ENCODE measurements at places on chromosomes 6 and 20.

DNA sequence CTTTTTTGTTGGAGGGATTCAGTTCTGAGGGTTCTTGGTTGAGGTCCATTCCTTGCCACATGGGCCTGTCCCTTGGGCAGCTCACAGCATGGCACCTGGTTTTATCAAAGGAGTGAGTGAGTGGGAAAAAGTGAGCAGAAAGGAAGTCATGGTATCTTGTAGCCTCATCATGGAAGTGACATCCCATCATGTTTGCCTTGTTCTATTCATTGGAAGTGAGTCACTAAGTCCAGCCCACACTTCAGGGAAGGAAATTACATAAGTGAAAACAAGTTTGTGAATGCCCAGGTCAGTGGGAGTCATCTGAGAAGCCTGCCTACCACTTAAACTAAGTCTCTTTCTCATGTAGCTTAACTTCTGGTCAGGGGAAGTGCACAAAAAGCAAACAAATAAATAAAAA lies 32.8 kb upstream of the ZNFX1 start:
- H3K27me3 ChIP-seq = peaks cover 10% of the 10 kb centered on the region
- H3K27ac ChIP-seq = no peak overlapping the region
- no peaks in the 10 kb centered on the region for H3K36me3 ChIP-seq
- H3K4me3 ChIP-seq = no peak overlapping the region

- peaks cover 60% of the 10 kb centered on the region for H3K4me1 ChIP-seq
- no peaks in the 10 kb centered on the region for H3K36me3 ChIP-seq
- H3K27ac ChIP-seq = no peak overlapping the region
- peak overlapping the region; percentile 95 for H3K4me3 ChIP-seq
Measured at GRCh38 chr6:10412461-10413261, 2.2 kb downstream of the TFAP2A start.

GRCh38 chr20:44736170-44737021 lies 9.3 kb upstream of the KCNK15 start:
- H3K4me3 ChIP-seq = no peak overlapping the region
- H3K4me1 ChIP-seq = peaks cover 7% of the 10 kb centered on the region
- no peak for DNase-seq
- peaks cover 6% of the 10 kb centered on the region for H3K27me3 ChIP-seq

DNA sequence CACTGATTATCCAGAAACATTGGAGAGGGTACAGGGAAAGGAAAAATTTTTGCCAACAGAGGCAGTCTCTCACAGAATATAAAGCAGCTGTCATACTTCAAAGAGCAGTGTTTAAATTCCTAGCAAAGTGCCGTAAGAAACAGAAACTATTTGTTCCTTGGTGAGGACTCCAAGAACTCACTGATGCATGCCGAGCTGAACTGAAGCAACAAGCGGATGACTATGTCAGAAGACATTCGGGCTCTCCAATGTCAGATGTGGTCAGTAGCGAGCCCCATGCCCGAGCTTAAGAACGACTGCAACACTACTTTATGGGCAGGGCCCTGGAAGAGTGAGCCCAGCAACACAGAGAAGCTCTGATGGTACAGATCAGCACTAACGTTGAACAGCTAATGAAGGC lies 54.7 kb downstream of the OR2B6 start:
- no peak overlapping the region for H3K27ac ChIP-seq
- no peak overlapping the region for H3K4me3 ChIP-seq
- no peak for DNase-seq
- H3K36me3 ChIP-seq = no peaks in the 10 kb centered on the region

- H3K27me3 ChIP-seq = peaks cover 21% of the 10 kb centered on the region
- H3K36me3 ChIP-seq = no peaks in the 10 kb centered on the region
- no peak overlapping the region for H3K27ac ChIP-seq
- no peak overlapping the region for H3K4me3 ChIP-seq
Measured at GRCh38 chr20:21613512-21613911, 92.0 kb upstream of the PAX1 start.

DNA sequence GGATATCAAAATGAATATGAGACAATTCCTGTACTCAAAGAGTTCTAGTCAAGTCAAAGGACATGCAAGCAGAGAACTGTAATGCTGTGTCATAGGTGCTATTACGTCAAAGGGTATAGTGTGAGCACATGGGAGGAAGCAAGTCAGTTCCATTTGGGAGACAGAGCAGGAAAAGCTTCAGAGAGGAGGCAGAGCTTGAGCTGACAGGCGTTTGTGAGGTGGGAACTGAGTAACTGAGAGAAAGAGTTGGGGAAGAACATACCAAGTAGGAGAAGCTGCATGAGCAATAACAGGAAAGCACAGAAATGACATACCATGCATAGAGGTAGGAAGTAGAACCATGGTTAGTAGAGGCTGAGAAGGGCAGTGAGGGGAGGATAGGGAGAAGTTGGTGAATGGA lies 15.2 kb upstream of the SSR1 start:
- no peak for DNase-seq
- no peak overlapping the region for H3K4me3 ChIP-seq
- H3K4me1 ChIP-seq = no peaks in the 10 kb centered on the region
- H3K36me3 ChIP-seq = no peaks in the 10 kb centered on the region
- H3K27me3 ChIP-seq = no peaks in the 10 kb centered on the region

- no peak overlapping the region for H3K27ac ChIP-seq
- no peak for DNase-seq
- no peaks in the 10 kb centered on the region for H3K27me3 ChIP-seq
- H3K4me3 ChIP-seq = no peak overlapping the region
- H3K36me3 ChIP-seq = no peaks in the 10 kb centered on the region
Measured at GRCh38 chr6:14917109-14917910, 328.6 kb upstream of the JARID2 start.

DNA sequence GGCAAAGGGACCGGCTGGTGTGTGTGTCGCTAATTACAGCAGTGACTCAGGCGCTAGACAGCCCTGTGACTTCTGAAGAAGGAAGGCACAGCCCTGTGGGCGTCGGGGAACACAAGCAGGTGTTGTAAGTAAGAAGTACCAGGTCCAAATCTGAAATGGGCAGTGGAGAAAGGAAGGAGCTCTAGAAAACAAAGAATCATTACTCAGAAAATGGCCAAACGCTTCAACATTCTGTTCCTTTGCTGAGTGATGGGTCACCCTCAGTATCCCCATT lies 106.8 kb downstream of the PXDC1 start:
- DNase-seq = no peak
- H3K4me3 ChIP-seq = no peak overlapping the region
- H3K36me3 ChIP-seq = no peaks in the 10 kb centered on the region
- H3K27me3 ChIP-seq = peaks cover 11% of the 10 kb centered on the region
- no peak overlapping the region for H3K27ac ChIP-seq

GRCh38 chr6:27977387-27977786 lies 20.3 kb downstream of the OR2B6 start:
- no peak overlapping the region for H3K4me3 ChIP-seq
- no peak overlapping the region for H3K27ac ChIP-seq
- no peaks in the 10 kb centered on the region for H3K36me3 ChIP-seq

- no peak for DNase-seq
- H3K4me1 ChIP-seq = no peaks in the 10 kb centered on the region
- no peak overlapping the region for H3K27ac ChIP-seq
- H3K36me3 ChIP-seq = no peaks in the 10 kb centered on the region
- H3K27me3 ChIP-seq = no peaks in the 10 kb centered on the region
Measured at GRCh38 chr6:119880840-119881239, 531.3 kb upstream of the MAN1A1 start.

DNA sequence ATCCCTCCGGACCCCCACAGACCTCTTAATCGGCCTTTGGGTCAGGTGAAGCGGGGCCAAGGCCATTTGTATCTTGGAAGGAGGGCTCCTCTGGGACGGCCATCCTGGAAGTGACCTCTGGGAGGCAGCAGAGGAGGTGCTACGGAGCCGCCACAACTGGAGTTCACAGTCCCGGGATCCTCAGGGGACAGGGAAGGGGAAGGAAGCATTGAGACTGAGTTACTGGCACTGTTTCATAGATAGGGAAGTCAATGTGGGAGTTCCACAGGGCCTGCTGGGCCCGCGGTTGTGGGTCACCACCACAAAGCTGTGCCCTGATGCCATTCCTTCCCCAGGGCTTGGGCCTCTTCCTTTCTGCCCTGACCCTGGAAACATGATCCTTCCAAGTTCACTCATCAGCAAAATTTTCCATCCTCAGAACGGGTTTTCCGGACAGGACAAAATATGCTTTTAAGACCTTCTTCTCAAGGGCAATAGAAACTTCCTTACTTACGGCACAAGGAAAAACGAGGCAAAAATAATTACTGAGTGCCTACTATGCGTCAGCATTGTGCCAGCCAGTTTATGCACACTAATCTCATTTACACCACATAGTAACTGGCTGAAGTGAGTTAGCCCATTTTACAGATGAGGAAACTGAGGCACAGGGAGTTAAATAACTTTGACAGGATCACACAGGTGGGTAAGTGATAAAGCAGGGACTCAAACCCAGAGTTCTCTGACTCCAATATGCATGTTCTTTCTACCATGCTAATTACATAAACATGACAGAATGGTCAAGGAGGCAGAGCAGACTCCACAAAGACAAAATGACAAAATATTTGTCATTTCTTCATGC lies 143.8 kb downstream of the UNC5CL start:
- no peak overlapping the region for H3K4me3 ChIP-seq
- peaks cover 28% of the 10 kb centered on the region for H3K27me3 ChIP-seq
- no peaks in the 10 kb centered on the region for H3K4me1 ChIP-seq
- no peak overlapping the region for H3K27ac ChIP-seq
- DNase-seq = no peak

DNA sequence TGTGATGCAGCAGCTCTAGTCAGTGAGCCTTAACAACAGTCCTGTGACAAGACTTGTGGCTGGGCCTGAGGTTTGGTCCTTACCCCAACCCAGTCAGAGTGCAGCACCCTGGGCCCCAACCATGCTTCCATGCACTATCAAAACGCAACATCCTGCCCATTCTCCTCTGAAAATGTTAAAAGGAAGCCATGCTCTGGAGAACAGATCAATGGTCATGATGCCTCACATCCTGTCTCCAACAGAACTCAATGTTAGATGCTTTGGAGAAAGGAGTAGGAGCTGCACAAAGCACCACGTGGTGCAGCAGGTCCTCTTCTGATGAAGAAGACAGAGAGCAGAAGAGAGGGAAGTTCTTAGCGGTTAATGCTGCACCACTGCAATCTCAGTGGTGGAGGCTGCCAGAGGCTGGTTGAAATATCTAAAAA lies 41.9 kb downstream of the TRAM2 start:
- no peaks in the 10 kb centered on the region for H3K27me3 ChIP-seq
- no peaks in the 10 kb centered on the region for H3K36me3 ChIP-seq
- H3K4me3 ChIP-seq = no peak overlapping the region
- no peak for DNase-seq
- H3K4me1 ChIP-seq = peaks cover 39% of the 10 kb centered on the region
- H3K27ac ChIP-seq = no peak overlapping the region

GRCh38 chr6:88220493-88220892 lies 54.3 kb upstream of the CNR1 start:
- no peak for DNase-seq
- H3K36me3 ChIP-seq = no peaks in the 10 kb centered on the region
- no peak overlapping the region for H3K27ac ChIP-seq
- H3K27me3 ChIP-seq = no peaks in the 10 kb centered on the region
- no peaks in the 10 kb centered on the region for H3K4me1 ChIP-seq
- H3K4me3 ChIP-seq = no peak overlapping the region

DNA sequence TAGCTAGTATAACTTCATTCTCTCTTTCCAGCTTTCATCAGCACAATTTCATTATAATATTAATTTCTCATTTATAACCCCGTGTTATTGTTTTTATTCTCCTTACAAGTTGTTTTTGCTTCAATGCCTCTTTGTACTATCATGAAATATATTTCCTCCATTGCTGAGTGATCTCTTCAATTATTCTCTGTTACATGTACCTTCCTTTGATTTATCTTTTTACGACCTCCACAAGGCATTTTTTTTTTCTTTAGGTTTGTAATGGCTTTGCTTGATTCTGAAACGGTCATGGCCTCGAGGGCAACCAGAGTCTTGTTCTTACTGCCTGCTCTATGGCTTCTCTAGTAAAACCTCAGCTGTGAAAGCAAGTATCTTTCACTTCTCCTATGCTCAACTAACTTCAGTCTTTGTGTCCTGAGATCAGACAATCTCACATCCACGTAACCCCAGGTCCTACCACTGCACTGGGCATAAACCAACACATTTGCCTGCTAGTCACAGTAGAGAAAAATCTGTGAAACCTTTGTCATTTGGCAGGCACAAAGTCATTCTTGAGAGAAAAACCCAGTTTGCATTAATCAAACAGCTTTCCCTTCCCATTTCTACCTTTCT lies 119.9 kb downstream of the UST start:
- H3K36me3 ChIP-seq = no peaks in the 10 kb centered on the region
- H3K4me1 ChIP-seq = no peaks in the 10 kb centered on the region
- H3K4me3 ChIP-seq = no peak overlapping the region
- H3K27ac ChIP-seq = no peak overlapping the region
- no peak for DNase-seq
- H3K27me3 ChIP-seq = no peaks in the 10 kb centered on the region

- peak; percentile 79 for DNase-seq
- peaks cover 31% of the 10 kb centered on the region for H3K4me1 ChIP-seq
- peak overlapping the region; percentile 86 for H3K4me3 ChIP-seq
- H3K36me3 ChIP-seq = no peaks in the 10 kb centered on the region
- peak overlapping the region; percentile 21 for H3K27ac ChIP-seq
Measured at GRCh38 chr6:30102970-30103871, 9.7 kb downstream of the TRIM31 start.

DNA sequence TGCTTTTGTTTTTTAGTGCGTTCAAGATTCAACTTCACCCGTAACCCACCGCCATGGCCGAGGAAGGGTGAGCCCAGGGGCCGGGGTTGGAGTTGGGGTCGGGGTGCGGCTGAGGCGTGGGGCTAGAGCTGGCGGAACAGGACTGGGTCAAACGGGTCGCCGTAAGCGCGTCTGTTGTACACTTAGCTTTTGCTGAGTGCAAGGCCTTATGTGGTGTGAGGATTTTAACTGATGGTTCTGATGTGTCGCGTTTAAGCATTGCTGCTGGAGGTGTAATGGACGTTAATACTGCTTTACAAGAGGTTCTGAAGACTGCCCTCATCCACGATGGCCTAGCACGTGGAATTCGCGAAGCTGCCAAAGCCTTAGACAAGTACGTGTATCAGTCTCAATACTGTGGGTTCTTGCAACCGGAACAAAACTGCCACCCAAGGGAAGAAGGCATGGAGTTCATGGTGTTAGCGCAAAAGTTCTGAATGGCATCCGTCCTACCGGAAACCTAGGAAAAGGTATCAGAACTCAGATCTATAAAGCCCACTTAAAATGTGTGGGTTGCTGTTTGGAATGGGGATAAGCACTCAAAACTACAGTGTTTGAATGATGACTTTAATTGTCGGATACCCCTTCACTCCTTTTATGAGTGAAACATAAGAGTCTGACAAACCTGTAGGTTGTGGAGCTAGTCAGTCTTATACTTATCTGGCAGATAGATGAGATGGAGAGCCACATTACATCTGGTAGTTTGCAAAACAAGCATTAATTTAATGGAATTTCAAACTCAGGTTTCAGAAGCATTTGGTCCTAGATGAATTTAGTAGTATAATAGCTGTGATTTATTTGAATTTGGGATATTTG lies 574 bp downstream of the RPS12 start:
- no peak for DNase-seq
- H3K36me3 ChIP-seq = peaks cover 43% of the 10 kb centered on the region
- H3K27me3 ChIP-seq = no peaks in the 10 kb centered on the region
- peaks cover 29% of the 10 kb centered on the region for H3K4me1 ChIP-seq

GRCh38 chr20:19826179-19826914 lies 68.3 kb downstream of the RIN2 start:
- H3K4me1 ChIP-seq = peaks cover 6% of the 10 kb centered on the region
- H3K4me3 ChIP-seq = no peak overlapping the region
- no peak overlapping the region for H3K27ac ChIP-seq

GRCh38 chr20:19070681-19071445 lies 141.6 kb upstream of the SLC24A3 start:
- peaks cover 4% of the 10 kb centered on the region for H3K27me3 ChIP-seq
- no peak overlapping the region for H3K4me3 ChIP-seq
- peaks cover 5% of the 10 kb centered on the region for H3K4me1 ChIP-seq
- H3K36me3 ChIP-seq = no peaks in the 10 kb centered on the region
- DNase-seq = no peak

- no peak overlapping the region for H3K27ac ChIP-seq
- no peaks in the 10 kb centered on the region for H3K36me3 ChIP-seq
- H3K4me3 ChIP-seq = no peak overlapping the region
Measured at GRCh38 chr6:44704240-44705150, 317.0 kb downstream of the CDC5L start.

All from T-cell (primary cell).